ENCODE measurements at places on chromosomes 2 and 18.

- DNase-seq = no peak
These were observed 2.8 kb upstream of the CYS1 start for GRCh38 chr2:10083046-10083445.

GRCh38 chr18:67199993-67200617, 316.4 kb downstream of the DSEL start:
- peak; percentile 26 for DNase-seq

- peak; percentile 80 for DNase-seq
These were observed 61.7 kb downstream of the MAP4K4 start for GRCh38 chr2:101759162-101759561.

GRCh38 chr18:49524349-49524748, 37.3 kb upstream of the C18orf32 start:
- no peak for DNase-seq

GRCh38 chr2:28481905-28482304, 14.0 kb upstream of the PLB1 start:
- no peak for DNase-seq

- no peak for DNase-seq
These were observed 380.6 kb upstream of the NXPH2 start for GRCh38 chr2:139160836-139161235.

DNA sequence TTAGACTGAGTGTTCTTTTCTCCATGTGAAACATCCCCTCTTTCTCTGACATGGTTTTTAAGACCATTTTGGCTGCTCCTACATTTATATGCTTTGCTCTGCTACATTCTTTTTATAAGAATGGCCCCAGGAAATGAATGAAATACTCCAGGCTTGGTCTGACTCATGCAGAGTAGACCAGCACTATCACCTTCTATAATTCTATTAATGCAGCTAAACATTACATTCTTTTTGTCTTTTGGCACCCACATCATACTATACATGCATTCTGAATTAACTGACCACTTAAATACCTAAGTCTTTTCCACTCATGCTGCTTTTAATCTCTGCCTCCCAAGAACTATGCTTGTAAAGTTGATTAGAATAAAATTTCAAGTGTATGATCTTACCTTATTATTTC, 94.1 kb downstream of the AAK1 start:
- no peak for DNase-seq

GRCh38 chr18:10951631-10952544, 197.5 kb downstream of the PIEZO2 start:
- DNase-seq = no peak

DNA sequence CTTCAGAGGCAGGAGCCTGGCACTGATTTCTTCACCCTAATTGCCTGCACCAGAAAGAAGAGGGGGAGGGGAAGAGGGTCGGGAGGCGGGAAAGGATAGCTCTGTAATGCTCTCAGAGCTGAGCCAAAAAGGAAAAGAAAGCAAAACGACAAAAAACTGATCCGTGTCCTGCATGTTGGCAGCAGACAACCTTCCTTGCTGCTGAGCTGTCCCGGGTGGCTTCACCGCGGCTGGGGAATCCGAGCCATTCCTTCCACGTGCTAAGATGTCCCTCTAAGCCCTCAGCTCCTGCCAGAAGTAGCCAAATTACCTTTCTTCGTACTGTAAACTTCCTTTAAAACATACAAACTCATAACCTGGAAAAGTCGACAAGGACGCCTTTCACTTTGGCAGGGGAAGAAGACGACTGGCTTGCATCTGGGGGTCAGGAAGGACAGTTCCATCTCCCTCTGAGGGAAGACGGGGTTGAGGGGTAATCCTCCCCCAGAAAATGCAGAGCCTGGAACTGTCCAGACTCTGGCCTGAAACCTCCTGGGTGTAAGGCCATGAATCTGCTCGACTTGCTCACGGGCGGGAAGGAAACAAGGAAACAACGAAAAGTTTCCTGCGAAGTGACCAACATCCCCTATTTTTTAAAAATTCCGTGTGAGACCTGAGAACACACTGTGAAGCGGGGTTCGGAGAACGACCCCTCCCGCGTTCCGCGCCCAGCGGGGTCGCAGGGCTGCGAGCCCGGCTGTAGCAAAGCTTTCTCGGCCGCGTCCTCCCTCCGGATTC, 7.7 kb downstream of the OTX1 start:
- DNase-seq = no peak

- DNase-seq = no peak
These were observed 1.0 kb downstream of the LIMS1 start for GRCh38 chr2:108535357-108535631.

- DNase-seq = no peak
These were observed 40.4 kb downstream of the FTCDNL1 start for GRCh38 chr2:199810422-199811171.

- no peak for DNase-seq
These were observed 50.9 kb downstream of the TTN start for GRCh38 chr2:178756343-178756742.

DNA sequence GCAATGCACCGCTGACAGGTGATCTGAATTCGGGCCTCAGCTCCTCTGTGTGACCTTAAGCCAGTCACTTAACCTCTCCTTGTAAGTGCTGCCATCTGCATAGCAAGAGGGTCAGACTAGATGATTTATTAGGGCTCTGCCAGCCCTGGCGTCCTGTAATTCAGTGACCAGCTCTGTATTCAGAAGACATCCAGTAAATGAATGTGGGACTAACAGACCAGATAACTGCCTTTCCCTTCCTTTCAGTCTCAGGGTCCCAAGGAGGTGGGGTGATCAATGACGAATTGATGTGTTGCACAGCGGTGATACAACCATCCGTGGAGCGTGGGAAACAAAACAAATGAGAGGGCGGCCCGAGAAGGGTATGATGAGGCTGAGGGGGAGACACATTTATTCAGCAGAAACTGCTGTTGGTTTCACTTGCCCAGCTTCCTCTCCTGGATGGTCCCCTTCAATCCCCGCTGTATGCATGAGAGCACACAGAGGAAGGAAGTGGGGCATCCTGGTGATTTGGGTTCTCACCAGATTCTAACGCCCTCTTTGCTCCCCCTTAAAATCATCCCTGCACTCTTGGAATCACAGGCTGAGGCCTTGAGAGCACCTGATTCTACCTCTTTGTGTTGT, 92.8 kb downstream of the VIT start:
- no peak for DNase-seq

DNA sequence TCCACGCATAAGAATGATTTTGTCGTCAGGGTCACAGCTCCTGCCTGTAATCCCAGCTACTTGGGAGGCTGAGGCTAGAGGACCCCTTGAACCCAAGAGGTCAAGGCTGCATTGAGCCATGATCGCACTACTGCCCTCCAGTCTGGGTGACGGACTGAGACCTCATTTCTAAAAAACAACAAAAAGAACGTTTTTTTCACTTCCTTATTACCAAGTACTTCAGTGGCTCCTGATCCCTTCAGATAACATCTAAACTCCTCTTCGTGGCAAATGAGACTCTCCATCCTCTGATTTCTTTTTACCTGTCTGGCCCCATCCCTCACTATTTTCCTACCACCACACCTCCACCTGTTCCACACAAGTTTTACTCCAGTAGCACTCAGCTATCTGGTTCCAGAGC, 105.4 kb upstream of the TLK1 start:
- DNase-seq = no peak

DNA sequence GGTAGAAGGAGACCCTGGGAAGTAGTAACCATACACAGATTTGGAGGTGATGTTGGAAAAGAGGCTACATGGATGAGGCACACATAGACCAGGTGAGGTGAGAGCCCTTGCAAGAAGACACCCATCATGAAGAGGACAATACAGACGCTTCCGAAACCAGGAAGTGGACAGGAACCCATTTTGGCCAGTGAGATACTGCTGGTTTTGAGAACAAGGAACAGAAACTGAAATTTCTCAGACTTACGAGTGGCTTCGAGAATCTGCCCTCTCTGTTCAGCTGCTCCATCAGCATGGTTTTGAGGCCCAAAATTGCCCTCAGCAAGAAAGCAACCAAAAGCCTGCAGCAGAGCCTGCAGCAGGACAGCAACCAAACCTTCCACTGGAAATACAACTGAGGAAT, 479.1 kb upstream of the NRXN1 start:
- DNase-seq = no peak

DNA sequence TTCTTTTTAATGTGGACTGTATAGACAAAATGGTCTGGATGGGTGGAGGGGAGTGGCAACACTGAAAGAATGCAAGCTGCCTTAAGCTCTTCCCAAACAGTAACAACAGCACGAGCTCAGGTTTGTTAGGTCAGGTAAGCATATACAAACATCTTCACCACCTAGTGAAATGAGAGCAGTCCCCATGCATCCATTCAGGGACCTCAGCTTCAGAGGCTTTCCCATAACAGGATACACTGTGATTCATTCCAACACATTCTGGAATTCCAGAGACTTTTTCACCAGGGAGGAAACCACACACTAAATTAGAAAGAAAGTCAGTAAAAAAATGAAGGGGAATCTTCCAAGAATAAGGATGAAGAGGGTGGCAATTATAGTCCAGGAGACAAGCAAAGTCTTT, 50.4 kb upstream of the BZW1 start:
- DNase-seq = no peak

DNA sequence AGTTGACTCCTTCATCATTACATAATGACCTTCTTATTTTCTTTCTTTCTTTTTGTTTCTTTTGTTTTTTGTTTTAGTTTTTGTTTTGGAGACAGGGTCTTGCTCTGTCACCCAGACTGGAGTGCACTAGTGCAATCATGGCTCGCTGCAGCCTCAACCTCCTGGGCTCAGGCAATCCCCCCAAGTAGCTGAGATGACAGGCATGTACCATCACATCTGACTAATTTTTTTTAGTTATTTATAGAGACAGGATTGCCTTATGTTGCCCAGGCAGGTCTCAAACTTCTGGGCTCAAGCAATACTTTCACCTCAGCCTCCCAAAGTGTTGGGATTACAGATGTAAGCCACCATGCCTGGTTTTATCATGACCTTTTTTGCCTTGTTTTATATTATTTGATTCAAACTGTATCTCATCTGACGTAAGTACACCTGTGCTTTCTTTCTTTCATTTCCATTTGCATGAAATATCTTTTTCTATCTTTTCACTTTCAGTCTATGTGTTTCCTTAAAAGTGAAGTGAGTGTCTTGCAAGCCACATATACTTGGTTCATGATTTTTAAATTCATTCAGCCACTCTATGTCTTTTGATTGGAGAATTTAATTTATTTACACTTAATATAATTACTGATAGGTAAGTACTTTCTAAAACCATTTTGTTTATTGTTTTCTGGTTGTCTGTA, 39.1 kb downstream of the SP100 start:
- no peak for DNase-seq

DNA sequence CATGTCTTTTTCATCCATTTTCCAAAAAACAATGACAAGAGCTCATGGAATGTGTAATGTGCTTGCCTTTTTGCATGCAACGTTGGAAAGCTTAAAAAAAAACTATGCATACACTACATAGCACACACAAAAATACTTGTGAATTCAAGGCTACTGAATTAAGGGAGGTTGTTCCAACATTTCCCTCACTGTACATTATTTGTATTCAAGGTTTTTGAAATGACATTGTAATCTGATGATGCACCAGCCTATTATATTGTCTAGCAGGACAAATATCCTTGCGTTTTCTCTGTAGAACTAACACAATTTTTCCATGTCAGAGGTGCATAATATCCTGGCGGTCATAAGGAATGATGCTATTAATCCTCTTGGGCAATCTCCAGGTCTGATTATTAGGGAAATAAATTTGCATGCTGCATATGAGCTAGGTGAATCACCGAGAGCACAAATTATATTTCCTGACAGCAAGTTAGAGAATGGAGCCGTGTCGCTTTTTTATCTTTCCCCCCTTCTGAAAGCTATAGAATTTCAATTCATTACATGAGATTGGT, 836.9 kb upstream of the FANCL start:
- DNase-seq = no peak

GRCh38 chr18:49521216-49521835, 34.3 kb upstream of the C18orf32 start:
- no peak for DNase-seq

DNA sequence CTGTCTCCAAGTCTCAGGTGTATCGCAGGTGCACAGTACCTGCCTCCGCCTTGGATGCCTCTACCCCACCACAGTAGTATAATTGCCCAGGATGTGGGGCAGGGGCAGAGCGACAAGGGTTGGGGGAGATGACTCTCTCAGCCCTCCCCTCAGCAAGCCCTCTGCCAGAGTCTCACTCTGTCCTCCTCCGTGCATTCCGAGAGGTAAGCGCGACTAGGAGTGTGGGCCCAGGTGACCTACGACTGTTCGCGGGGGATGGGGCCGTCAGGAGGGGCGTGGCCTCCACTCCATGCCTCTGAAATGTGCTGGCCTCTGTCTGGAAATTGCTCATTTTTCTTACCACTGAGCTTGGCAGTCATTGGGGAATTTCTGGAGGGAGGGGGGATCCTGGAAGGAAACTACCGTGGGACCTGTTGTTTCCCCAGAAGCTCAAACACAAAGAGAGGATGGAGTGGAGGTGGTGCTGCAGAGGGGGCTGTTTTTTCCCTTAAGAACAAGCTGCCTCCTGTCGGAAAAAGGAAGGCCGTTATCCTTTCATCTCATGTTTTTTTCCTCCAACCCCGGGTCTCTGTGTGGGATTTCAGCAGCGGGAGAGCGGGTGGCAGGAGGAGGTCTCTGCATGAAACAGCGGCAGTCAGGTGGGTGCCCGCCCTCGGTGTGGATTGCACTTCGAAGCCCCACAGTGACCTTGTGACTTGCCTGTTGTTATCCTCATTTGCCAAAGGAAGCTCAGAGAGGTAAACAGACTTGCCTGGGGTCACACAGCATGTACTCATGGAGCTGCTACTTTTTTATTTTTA, 13.0 kb upstream of the RALB start:
- DNase-seq = no peak

- DNase-seq = no peak
These were observed 142.7 kb downstream of the CDH20 start for GRCh38 chr18:61475931-61476330.

DNA sequence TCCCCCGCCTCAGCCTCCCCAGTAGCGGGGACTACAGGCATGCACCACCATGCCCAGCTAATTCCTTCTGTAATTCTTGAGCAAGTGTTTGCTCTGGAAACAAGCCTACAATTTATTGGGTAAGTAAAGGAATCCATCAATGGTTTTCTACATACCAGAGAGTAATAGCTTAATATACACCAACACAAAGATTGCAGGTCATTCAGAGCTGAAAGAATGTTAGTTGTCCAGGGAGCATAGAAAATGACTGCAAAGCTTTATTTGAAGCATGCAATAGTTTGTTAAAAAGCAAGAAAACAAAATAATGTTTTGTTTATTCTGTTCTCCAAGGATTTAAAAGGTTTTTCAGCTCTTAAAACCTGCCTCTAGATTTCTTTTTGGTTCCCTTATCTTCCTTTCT, 5.6 kb downstream of the IDH1 start:
- DNase-seq = no peak

DNA sequence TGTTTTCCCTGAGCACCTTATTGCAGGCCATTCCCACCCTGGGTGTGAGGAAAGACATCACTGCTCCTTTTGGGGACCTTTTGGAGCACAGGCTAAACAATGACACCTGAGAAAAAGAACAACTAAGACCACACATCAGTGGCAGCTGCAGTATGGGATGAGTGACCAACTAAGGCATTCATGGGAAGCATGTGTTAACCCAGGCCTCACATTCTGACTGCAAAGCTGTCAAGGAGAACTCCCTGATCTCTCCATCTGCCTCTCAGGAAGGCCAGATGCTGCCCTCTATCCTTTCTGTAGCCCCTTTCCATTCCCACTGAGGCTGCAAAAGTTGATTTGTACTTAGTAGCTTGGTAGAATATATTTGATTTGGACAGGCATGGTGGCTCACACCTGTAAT, 277.7 kb upstream of the FBXO11 start:
- DNase-seq = no peak

- no peak for DNase-seq
These were observed 102.9 kb downstream of the ALPK2 start for GRCh38 chr18:58525928-58526424.

- no peak for DNase-seq
These were observed 138.8 kb upstream of the CTAGE1 start for GRCh38 chr18:22556222-22557167.
